ENCODE measurements at places on chromosomes 1 and 21.

DNA sequence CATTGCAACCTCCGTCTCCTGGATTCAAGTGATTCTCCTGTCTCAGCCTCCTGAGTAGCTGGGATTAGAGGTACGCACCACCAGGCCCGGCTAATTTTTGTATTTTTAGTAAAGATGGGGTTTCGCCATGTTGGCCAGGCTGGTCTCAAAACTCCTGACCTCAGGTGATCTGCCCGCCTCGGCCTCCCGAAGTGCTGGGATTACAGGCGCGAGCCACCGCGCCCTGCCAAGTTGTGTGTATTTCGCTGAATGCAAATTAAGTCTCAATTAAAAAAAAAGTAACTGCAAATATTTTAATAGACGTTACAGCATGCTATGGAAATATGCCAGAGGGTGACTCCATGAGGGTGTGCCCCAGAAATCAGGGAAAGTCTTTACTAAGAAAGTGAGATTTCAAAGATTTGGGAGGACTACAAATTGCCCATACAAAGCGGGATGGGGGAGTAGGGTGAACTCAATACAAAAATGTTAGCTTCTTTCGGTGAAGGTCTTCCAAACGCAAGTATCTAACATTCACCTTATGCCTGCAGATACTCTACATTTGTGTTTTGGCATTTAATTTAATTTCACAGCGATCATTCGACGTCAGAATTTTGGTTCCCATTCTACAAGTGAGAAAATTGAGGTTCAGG, 85.6 kb downstream of the NKAIN1 start:
- DNase-seq = no peak

DNA sequence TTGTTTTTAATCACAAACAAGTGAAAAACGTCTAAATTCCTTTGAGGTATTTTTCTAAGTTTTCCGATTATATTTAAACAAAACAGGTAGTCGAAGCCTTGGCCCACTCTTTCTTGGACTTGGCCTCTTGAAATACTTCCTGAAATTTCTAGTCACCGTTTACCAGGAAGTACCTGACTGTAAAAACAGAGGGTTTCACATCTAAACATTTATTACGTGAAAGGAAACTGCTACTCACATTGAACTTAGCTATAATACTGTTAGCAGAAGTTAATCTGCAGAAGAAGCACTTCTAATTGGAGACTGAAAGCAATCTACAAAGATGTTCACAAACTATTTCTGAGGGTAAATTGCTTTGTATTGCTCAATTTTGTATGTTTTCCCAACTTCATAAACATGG, 526.0 kb upstream of the ADGRL4 start:
- no peak for DNase-seq

- no peak for DNase-seq
These were observed 173.3 kb downstream of the FASLG start for GRCh38 chr1:172832006-172832725.

DNA sequence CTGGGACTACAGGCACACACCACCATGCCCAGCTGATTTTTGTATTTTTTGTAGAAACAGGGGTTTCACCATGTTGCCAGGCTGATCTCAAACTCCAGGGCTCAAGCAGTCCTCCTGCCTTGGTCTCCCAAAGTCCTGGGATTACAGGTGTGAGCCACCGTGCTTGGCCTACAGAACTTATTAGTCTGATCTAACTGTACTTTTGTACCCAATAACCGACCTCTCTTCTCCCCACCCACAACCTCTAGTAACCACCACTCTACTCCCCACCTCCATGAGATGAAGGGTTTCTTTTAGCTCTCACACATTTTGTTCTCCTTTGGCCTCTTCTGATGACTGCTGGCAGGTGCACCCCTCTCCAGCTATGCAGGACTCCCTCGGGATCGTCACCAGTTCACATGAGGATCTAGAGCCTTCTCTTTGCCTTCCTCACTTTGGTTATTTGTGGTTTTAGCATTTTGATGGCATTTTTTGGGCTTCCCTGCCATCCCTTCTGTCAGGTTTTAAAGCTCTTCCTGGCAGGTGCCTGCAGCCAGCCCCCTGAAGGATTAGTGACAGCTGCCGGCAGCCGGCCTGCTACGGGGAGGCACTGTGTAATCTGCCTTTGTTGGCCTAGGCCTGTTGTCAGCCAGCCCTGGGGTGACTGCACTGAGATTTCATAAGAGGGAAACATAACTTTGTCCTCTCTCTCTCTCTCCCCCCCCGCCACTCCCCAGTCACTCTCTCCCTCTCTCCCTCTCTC, 99.8 kb upstream of the ATP1A1 start:
- DNase-seq = no peak

DNA sequence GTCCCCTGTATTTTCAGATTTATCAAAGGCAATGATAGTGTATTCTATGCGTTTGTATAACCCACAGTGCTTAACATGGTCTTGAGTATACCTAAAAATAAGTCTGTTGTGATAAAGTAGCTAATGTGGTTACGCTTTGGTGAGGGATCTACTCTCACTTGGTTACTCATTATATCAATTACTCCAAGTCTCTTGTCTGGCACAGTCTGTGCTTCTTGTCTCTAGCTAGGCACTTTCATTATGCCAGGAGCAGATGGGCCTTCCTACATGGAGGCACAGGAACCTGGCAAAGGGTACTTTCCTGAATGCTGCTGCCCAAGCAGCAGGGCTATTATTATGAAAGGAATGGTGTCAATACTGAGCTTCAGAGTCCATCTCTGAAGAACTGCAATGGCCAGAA, 4.2 kb upstream of the PTPN22 start:
- DNase-seq = no peak

Data from stimulated activated CD8-positive, alpha-beta memory T cell treated with anti-CD3 and anti-CD28 coated beads, Interleukin-4, amount 100 ng/mL, for 1 hour (primary cell).